Gastrocnemius medialis (tissue), 4 donors: ENCODE measurements at places on chromosomes 3 and 15.

- H3K4me1 ChIP-seq = no peaks in the 10 kb centered on the region
- DNase-seq = no peak
- peak overlapping the region; percentile 47 for H3K4me3 ChIP-seq
- peaks cover 26% of the 10 kb centered on the region for H3K27me3 ChIP-seq
- no peaks in the 10 kb centered on the region for H3K36me3 ChIP-seq
- no peak overlapping the region for H3K27ac ChIP-seq
Observed at GRCh38 chr3:77040216-77040615, 317 bp downstream of the ROBO2 start.

DNA sequence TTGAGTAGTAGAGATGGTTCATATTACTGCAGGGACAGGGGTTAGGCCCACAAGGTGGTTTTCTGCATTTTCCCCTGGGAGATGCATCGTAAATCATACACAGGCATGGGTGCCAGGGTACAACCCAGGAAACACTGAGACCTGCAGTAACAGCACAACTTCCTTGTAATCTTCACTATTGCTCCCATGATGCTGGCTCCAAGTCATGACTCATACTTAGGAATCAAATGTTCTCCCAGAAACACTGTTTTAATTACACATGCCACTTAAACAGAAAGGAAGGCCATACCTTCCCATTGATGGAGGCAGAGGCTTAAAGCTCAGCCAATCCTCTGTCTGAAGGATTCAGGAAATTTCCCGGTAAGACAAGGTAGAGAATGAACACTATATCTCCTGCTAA is 106.5 kb downstream of the ERC2 start:
- H3K36me3 ChIP-seq = no peaks in the 10 kb centered on the region
- H3K27ac ChIP-seq = no peak overlapping the region
- no peaks in the 10 kb centered on the region for H3K4me1 ChIP-seq
- no peaks in the 10 kb centered on the region for H3K27me3 ChIP-seq

DNA sequence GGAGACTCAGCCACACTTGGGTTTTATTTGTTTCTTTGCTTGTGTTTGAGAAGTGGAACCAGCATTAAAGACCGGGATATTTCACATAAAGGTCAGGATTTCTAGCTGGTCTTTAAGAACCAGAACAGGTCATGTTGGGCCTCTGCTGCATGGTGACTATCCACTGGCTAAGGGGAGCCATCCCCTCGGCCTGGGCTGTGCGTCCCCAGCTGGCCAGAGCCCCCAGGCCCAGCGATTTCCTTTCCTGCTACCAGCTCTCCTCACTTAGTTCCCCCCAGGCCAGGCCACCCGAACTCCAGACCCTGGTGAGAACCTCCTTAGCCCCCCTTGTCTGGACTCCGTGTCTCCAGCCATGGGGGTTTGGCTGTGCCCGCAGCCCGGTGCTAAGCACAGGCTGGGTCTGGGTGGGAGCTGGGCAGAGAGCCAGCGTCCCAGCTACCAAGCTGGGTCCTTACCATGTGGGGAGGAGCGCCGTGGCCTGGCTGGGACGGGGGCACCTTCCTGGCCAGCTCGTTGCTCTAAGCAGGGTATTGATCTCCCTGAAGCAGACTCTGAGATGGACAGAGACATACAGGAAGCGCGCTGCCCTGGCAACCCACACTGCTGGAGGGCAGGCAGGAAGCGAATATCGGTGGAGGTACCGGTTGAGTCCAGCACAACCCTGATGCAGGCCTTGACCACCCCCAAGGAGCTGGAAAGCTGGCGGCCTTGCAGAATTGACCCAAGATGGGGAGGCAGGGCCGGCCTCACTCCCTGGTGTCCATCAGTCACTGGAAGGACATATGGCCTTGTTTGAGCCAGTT is 49.4 kb downstream of the KLF15 start:
- H3K27ac ChIP-seq = no peak overlapping the region
- H3K4me3 ChIP-seq = no peak overlapping the region
- H3K27me3 ChIP-seq = no peaks in the 10 kb centered on the region
- no peaks in the 10 kb centered on the region for H3K4me1 ChIP-seq
- DNase-seq = no peak

DNA sequence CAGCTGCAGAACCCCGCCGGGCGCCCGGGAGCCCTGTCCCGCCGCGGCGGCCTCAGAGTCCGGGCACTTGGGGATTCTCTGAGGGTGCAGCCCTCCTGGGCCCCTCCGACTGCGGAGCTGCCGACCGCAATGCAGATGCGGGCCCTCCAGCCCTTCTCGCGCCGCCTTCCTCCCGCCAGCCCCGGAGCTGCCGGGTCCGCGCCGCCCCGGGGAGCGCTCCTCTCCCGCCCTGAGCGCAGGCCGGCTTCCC is 320 bp upstream of the ACAN start:
- H3K4me3 ChIP-seq = peak overlapping the region; percentile 21
- no peaks in the 10 kb centered on the region for H3K36me3 ChIP-seq
- no peak overlapping the region for H3K27ac ChIP-seq
- DNase-seq = no peak

GRCh38 chr3:149494022-149494758 is 19.7 kb downstream of the TM4SF4 start:
- H3K4me1 ChIP-seq = peaks cover 14% of the 10 kb centered on the region
- no peak overlapping the region for H3K27ac ChIP-seq
- no peak for DNase-seq
- no peaks in the 10 kb centered on the region for H3K27me3 ChIP-seq

- no peak for DNase-seq
- H3K4me1 ChIP-seq = no peaks in the 10 kb centered on the region
- H3K27me3 ChIP-seq = no peaks in the 10 kb centered on the region
- H3K27ac ChIP-seq = no peak overlapping the region
Observed at GRCh38 chr3:116399701-116400226, 45.5 kb downstream of the LSAMP start.

DNA sequence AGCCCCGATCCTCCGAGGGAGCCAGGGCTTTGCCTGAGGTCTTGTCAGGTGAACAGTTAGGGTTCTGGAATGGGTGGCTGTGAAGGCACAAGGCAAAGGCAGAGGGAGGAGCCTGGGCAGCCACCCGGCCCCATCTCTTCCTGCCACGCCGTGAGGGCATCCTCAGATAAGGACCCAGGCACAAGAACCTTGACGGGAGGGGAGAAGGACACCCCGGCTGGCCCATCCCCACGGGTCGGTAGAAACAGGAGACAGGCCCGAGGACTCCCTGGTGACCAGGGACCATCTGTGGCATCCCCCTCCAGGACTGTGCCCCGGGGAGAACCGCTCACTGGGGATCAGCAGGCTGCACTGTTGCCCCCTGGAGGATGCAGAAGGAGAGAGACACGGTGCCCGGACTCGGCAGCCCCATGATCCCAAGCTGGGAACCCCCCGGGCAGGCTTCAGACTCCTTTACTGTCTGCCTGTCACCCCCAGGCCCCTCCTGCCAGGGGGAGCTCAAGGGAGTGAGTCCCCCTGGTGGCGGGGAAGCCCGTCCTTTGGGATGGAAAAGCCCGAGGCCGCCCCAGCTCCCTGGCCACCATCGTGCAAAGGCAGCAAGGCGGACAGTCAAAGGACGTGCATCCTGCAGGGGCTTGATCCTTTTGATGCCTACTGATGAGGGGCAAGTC is 12.3 kb upstream of the PCSK6 start:
- H3K27ac ChIP-seq = peak overlapping the region; percentile 56
- no peaks in the 10 kb centered on the region for H3K27me3 ChIP-seq
- no peak overlapping the region for H3K4me3 ChIP-seq
- H3K36me3 ChIP-seq = no peaks in the 10 kb centered on the region

GRCh38 chr3:100039075-100039474 is 75.2 kb downstream of the FILIP1L start:
- H3K4me3 ChIP-seq = no peak overlapping the region
- no peaks in the 10 kb centered on the region for H3K27me3 ChIP-seq
- no peaks in the 10 kb centered on the region for H3K36me3 ChIP-seq
- DNase-seq = no peak

DNA sequence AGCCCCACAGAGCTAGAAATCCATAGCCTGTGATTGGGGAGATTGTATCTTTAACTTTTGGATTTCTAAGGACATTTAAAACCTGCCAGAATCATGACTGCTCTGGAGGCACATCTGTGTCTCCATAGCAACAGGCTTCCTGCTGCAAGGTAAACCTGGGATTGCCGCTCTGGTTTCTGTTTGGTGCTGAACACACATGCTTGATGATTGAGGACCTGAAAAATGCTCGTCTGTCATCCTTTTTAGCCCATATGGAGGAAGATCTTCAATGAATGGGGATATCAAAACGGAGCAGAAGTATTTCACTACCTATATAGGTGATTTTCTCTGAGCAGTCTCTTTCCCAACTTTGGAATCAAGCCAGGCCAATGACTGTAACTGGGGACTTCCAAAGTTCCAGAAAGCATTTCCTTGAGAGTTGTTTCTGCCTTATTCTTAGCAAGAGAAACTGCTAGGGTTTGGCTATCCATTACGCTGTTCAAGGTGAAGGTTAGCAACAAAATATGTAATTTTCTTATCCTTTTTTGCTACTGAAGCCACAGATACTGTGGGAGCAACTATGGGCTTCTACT is 96.5 kb upstream of the TNIK start:
- H3K4me1 ChIP-seq = no peaks in the 10 kb centered on the region
- no peak for DNase-seq

DNA sequence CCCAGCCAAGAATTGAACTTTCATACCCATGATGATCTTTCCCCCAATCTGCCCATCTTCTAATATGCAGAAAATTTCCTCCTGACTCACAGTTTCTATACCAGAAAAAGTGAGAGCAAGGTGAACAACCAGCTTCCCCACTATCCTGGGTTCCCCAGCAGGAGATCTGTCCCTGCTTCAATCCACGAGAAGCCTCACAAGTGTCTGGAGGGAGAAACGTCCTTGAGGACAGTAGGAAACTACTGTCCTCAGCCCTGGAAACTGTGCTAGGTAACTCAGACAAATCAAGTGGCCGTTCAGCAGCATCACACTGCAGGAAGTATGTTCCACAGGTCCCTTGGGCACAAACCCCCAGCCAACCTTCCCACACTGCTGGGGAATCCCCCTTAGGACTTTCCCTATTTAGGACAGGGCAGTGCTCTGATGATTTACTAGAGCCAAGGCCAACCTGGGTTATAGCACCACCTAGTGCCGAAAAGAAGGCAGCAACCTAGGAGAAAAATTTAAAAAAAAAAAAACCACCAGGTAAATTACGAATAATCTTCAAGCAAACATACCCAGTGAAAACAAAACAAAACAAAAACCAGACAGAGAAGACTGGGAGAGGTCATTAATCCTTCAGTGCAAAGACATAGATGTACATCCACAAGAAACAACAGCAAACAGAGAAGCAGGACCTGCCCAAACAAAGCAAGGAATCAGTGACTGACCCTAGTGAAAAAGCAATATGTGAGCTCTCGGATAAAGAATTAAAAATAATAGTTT is 36.0 kb downstream of the MORC1 start:
- no peaks in the 10 kb centered on the region for H3K4me1 ChIP-seq
- no peaks in the 10 kb centered on the region for H3K36me3 ChIP-seq
- no peak overlapping the region for H3K4me3 ChIP-seq
- no peak overlapping the region for H3K27ac ChIP-seq
- H3K27me3 ChIP-seq = no peaks in the 10 kb centered on the region
- no peak for DNase-seq

DNA sequence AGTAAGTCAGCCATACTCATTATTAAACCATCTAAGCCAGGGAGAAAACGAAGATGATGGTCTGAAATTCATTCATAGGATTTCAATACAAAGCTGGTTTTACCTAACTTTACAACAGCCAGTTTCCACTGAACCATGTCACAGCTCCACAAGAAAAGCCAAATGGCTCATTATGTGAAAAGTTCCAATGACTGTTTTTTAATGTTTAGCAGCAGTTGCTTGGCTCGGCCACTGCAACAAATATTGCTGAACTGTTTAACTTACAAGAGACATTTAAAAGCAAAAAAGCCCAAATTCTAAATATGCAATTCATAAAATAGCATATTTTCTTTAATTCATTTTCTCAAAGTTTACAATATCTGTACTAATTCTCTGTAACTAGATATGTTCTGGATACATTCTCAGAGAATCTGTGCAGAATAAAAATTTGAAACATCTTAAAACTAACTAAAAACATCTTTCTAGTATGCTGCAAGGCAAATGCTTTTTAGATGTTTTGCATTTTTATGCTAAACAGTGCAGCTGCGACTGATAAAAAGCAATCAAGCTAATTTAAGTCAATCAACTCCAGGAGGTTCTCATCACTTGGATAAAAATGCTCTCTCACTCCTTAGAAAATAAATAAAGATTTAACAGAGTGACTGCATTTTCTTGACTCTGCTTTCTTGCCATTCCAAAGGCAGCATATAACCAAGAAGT is 356.5 kb downstream of the ERC2 start:
- H3K27ac ChIP-seq = no peak overlapping the region
- H3K36me3 ChIP-seq = no peaks in the 10 kb centered on the region
- H3K4me3 ChIP-seq = no peak overlapping the region
- no peaks in the 10 kb centered on the region for H3K4me1 ChIP-seq
- no peak for DNase-seq

GRCh38 chr15:99168601-99169580 is 64.0 kb downstream of the SYNM start:
- peak overlapping the region; percentile 94 for H3K27ac ChIP-seq
- no peaks in the 10 kb centered on the region for H3K36me3 ChIP-seq
- no peak for DNase-seq
- H3K27me3 ChIP-seq = no peaks in the 10 kb centered on the region
- H3K4me1 ChIP-seq = peaks cover 65% of the 10 kb centered on the region

DNA sequence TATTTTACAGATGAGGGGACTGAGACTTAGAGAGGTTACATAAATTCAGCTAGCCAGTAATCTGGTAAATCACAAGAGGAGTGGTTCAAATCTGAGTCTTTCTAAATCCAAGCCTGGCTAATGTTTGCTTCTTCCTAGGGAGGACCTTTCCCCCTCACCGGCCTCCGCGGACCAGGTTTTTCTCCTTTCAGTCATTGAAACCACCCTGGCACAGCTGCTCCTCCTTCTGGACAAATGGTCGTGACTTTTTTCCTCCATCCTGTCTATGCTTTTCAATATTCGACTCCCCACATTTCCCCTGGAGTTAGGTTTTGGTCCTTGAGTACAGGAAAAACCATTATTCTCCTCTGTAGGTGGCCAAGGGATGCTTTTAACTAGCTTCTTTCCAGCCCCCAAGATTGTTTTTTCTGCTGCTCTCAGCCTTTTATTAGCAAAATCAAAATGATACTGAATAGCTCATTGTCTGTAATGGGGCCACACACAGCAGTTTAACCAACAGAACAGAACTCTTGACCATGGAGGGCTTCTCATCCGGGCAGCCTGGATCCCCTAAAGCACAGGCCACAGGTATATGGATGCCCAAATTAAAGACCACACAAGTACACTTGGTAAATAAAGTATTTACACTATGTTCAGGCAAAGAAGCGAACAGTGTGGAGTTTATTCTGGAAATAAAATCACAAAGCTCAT is 85.9 kb upstream of the KLHL25 start:
- H3K4me3 ChIP-seq = no peak overlapping the region
- H3K4me1 ChIP-seq = no peaks in the 10 kb centered on the region
- no peaks in the 10 kb centered on the region for H3K27me3 ChIP-seq

- H3K4me3 ChIP-seq = no peak overlapping the region
- H3K4me1 ChIP-seq = no peaks in the 10 kb centered on the region
- no peaks in the 10 kb centered on the region for H3K36me3 ChIP-seq
- no peaks in the 10 kb centered on the region for H3K27me3 ChIP-seq
Observed at GRCh38 chr3:34174740-34175139, 376.3 kb downstream of the PDCD6IP start.

- peak overlapping the region; percentile 57 for H3K27ac ChIP-seq
- no peak overlapping the region for H3K4me3 ChIP-seq
- no peaks in the 10 kb centered on the region for H3K36me3 ChIP-seq
Observed at GRCh38 chr3:172541945-172542488, 18.8 kb upstream of the TNFSF10 start.

GRCh38 chr3:177473184-177473583 is 275.9 kb upstream of the TBL1XR1 start:
- H3K4me3 ChIP-seq = no peak overlapping the region
- peaks cover 6% of the 10 kb centered on the region for H3K4me1 ChIP-seq

- H3K4me3 ChIP-seq = no peak overlapping the region
- no peaks in the 10 kb centered on the region for H3K27me3 ChIP-seq
- H3K27ac ChIP-seq = no peak overlapping the region
- no peaks in the 10 kb centered on the region for H3K36me3 ChIP-seq
- DNase-seq = no peak
Observed at GRCh38 chr15:95784508-95784907, 546.0 kb upstream of the NR2F2 start.
